ENCODE measurements at places on chromosomes 4 and X.

DNA sequence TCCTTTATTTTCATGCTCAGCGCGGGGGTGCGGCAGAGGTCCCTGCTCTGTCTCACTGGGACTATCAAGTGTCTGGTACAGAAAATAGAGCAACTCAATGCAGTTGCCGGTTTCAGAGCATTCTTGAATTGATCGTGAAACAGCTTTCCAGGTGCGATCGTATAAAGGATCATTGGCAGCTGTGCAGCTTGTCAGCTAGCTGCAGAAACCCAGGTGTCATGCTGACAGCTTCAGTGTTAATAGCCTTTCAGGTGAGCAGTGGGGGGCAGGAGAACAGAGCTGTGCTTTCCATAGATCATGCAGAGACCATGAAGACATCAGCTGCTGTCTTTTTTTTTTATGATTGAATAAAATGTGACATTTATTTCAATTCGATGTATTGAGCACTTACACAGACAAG lies 583.9 kb downstream of the NLGN4X start:
- no peak for DNase-seq

DNA sequence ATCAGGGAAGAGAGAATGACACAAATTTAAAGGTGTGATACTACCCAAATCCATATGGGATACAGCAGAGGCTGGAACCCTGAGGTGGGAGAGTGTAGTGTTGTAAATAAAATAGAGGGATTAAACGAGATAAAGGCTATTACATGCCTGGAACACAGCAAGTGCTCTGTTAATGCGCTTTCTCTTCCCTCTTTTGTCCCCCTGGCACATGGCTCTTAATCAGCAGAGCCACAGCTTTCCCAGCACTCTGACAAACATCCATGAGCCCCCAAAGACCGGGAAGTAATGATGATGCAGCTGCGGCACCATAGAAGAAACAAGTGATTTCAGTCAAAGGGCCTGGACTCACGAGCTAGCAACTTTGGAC lies 85.9 kb downstream of the RASL11B start:
- no peak for DNase-seq

DNA sequence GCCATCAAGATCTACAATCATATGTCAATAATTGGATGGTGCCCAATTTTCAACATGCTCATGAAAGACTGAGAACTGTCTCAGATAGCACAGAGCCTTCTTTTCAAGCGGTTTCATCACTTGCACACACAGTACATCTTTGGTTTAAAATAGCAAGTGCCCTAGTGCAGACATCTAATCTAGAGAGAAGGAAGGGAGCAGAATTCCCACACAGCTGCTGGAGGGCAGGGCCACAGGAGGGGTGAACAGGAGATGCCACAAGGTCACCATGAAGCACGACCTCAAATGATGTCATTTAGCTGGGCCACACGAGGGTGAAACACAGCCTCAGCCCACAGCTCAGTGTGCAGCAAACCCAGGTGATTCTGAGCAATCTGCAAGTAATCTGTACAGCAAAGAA lies 24.3 kb downstream of the LEF1 start:
- no peak for DNase-seq

DNA sequence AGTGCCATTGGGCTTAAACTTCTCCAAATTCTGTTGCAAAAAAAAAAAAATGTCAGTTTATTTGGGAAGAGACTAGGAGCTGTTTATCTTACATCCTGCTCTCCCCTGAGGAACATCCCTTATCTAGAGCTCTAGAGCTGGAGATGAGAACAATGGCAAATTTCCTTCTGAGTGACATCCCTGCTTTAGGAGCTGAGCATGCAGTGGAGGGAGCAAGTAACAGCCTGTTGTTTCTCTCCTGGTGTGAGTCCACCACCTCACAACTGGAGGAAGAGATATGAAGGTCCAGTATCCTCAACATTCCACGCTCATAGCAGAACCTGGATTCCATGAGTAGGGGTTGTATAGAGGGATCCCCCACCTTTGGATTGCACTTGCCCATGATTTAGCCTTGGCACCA lies 676.4 kb downstream of the PCDH18 start:
- no peak for DNase-seq

GRCh38 chr4:1970926-1971325 lies 37.8 kb downstream of the NELFA start:
- no peak for DNase-seq

GRCh38 chr4:166043801-166044200 lies 170.8 kb downstream of the TLL1 start:
- DNase-seq, result no peak

GRCh38 chrX:137652086-137652485 lies 86.2 kb downstream of the ZIC3 start:
- no peak for DNase-seq

DNA sequence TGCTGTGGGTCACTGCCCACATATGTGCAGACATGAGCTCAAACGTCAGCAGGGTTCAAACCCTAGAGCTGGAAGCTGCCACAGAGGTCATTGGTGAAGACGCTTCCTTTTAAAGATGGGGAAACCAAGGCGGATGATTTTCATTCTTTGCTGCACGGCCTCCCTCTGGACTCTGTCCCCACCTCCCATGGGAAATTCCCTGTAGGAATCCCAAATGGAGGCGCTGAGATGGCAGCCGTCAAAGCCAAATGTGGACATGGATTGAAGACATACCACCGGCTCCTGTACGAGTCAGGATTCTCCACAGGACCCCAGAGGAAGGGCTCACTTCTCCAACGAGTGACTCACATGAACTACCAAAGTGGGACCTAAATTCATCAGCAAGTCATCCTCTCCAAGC lies 286.4 kb downstream of the CRLF2 start:
- no peak for DNase-seq

DNA sequence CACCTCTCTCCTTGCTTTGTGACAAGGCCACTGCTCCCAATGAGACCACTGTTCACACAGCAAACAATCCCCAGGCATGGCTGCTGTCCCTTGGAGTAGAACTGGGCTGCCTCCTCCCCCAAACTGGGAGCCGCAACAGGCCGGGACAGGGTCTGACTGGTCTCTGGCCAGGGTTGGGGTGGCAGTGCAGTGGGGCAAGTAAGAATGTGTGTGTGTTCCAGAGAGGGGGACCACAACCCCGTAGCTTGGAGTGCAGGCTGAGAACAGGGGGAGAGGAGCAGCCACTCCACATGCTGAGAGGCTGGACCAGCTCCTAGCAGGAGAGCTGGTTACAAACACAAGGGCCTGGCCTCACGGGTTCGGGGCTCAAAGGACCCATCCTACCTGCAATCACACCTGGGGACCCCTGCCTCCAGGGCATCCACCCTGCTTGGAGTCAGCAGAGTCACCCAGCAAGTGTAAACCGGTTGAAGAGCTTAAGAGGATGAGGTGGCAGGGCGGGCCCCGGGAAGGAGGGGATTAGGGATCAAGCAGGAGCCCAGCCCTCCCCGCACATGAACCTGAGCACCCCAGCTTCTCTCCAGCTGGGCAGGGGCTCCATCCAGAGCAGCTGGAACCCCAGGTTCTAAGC lies 3.8 kb upstream of the ZNF185 start:
- no peak for DNase-seq

- DNase-seq, result no peak
These were observed 7.3 kb downstream of the RPS4X start for GRCh38 chrX:72269671-72270251.

DNA sequence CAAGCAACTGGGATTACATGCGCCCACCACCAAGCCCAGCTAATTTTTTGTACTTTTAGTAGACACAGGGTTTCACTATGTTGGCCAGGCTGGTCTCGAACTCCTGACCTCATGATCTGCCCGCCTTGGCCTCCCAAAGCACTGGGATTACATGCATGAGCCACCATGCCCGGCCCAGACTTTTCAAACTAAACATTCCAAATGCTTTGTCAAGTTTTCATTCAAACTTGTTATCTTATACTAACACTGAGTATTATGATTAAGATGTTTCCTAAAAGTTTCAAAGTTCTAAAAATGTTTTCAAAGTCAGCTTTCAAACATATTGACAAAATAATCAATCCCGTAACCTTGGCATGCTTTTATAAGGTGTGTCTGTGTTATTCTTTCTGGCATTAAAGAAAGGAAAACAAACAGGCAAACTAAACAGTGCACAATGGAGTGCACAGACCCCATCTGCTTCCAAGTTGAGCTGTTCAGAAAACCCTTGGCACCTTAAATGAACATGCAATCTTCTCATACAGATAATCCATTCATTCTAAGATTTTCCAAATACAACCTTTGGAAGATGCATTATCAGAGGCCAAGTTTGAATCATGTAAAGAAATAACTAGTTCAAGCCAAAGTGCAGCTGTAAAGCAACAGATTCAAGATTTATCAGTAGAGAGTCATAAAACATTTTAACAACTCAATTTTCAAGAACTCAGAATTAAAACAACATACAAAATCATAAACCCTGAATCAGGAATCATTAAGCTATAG lies 49.1 kb downstream of the ABCG2 start:
- DNase-seq, result no peak

DNA sequence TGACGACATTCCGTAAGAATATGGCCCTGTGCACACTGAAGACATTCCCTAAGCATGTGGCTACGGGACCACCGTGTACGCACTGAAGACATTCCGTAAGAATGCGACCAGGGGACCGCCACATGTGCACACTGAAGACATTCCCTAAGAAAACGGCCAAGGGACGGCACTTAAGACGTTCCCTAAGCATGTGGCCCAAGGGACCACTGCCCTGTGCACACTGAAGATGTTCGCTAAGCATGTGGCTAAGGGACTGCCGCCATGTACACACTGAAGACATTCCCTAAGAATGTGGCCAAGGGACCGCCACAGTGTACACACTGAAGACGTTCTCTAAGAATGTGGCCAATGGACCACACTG lies 21.4 kb downstream of the DHRSX start:
- no peak for DNase-seq

DNA sequence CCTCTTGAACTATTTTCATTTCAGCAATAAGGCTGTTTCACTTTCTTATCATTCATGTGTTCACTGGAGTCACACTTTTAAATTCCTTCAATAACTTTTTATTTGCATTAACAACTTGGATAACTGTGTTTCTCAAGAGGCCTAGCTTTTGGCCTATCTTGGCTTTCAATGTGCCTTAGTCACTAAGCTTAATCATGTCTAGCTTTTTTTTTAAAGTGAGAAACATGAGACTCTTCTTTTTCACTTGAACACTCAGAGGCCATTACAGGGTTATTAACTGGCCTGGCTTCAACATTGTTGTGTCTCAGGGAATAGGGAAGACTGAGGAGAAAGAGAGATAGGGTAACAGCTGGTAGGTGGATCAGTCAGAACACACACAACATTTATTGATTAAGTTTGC lies 64.0 kb upstream of the VCX2 start:
- no peak for DNase-seq

DNA sequence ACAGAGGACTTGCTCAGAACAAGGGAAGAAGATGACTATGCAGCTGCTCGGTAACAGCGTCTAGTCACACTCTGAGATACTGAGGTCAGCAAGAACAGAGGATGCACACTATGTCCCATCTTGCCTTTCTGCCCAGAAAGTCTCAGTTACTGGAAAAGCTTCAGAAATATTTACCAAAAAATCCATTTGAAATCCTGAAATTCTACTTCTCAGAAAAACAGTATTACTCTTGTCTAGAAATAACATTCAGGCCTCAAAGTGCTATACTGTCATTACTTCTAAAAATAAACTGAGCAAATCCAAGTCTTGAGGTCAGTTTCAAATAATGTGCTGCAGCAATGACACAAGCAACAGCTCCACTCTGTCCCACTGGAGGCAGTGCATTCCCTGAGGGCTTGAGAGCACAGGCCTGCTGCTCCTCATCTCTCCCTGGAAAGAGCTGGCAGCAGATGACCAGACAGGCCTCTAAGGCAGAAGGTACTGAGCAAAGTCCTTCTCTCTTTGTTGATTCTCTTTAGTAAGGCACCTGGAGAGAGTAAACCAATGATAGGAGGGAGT lies 76.9 kb downstream of the CAMK2D start:
- DNase-seq, result no peak

DNA sequence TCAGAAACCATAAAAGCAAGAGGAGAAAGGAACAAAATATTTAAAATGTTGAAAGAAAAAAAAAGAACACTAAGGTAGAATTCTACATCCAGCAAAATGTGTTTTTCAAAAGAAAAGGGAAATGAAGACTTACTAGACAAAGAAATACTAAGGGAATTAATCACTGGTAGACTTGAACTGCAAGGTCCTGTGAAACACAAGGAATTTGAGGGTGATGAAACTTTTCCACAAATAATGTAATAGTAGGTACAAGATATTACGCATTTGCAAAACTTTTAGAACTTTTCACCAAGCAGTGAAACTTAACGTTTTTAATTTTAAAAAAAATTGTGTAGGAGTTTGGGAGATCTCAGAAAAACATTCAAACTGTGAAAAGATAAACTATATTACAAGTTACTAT lies 180.3 kb upstream of the MAGEB16 start:
- DNase-seq, result no peak

- DNase-seq, result no peak
These were observed 83.4 kb upstream of the SORBS2 start for GRCh38 chr4:185895351-185895750.

GRCh38 chr4:67204441-67204840 lies 340.9 kb downstream of the CENPC start:
- DNase-seq, result no peak

GRCh38 chrX:129553619-129554288 lies 13.7 kb downstream of the OCRL start:
- no peak for DNase-seq

GRCh38 chr4:124526331-124526730 lies 186.2 kb downstream of the ANKRD50 start:
- DNase-seq, result no peak

DNA sequence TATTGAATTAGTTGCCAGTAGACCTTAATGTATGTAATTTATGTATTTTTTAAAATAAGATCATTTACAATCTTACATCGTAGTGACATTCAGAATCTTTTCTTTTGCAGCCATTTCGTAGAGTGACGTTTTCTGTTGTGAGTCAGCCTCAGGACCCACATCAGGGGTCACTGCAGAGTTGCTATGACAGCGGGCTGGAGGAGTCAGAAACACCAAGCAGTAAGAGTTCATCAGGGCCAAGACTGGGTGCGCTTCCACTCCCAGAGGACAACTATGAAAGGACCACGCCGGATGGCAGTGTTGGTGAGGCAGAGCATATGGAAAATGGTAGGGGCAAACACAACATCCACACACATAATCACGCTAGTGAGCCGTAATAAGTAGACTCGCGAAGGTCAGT lies 199.9 kb downstream of the PCDH7 start:
- no peak for DNase-seq

GRCh38 chrX:149871940-149872339 lies 9.0 kb upstream of the MAGEA8 start:
- no peak for DNase-seq

- no peak for DNase-seq
These were observed 52.4 kb downstream of the USP46 start for GRCh38 chr4:52606726-52607125.

- DNase-seq, result no peak
These were observed 10.5 kb downstream of the CD99L2 start for GRCh38 chrX:150887906-150888465.
